ENCODE measurements at places on chromosomes 1 and 21.

DNA sequence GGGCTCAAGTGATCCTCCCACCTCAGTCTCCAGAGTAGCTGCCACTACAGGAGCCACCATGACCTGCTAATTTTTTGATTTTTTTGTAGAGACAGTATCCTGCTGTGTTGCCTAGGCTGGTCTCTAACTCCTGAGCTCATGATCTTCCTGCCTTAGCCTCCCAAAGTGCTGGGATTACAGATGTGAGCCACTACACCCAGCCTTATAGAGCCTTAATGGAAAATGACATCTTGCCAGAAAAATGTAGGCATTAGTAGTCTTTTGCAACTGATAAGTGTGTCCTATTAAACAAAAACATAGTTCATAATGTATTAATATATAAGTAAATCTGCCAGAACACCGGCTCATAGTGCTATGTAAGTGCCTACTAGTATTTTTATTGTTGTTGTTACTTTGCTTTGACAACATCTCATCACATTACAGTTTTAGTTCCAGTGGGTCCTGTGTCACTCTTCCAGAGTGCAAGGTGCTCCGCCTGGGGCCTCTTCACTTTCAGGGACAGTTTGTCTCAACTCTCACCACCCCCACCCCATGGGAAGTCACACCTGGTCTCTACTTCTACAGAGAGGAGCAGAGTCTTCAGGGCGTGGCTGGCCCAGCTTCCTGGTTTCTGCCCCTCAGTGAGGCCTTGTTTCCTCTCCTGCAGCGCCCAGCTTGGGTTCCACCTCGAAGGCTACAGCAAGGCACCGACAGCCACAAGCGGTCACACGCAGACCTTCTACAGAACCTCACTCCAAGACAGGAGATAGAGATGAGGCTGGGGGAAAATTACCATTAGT lies 30.1 kb downstream of the RHOU start:
- no peak for DNase-seq

GRCh38 chr1:58939666-58940370 lies 156.0 kb upstream of the JUN start:
- DNase-seq, result no peak

DNA sequence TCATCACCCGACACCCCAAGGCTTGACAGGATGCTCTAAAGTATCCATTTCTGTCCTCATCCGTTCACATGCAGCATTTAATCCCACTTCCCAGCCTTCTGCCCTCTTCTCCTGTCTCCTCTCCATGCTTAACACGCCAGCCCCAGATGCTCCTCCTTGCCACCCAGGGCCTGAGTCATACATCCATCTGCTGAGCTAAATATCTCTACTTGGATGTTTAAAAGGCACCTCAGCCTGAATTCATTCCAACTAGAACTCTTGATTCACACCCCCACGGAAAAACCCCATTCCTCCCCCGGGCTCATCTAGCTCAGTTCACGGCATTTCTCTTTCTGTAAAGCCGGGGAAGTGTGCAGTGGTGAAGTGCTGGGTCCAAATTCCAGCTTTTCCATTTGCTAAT lies 27.7 kb downstream of the TEX35 start:
- DNase-seq, result peak; percentile 67

DNA sequence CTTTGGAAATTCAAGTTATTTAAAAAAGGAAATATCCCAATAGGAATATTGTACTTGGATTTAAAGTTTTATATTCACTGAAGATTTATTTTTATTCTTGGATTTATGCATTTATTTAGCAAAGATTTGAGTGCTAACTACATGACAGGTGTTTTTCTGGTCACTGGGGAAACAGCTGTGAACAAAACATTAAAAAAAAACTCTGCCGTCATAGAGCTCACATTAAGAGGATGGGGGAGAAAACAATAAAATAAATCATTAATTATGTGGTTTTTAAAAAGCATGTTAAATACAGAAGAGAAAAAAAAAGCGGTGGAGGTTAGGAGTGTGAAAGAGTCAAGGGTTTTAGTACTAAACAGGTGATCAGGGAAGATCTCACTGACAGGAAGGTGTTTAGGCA lies 149.9 kb downstream of the GALNT2 start:
- DNase-seq, result no peak

- peak; percentile 92 for DNase-seq
Observed at GRCh38 chr1:9066945-9067807, 2.3 kb downstream of the SLC2A5 start.

- DNase-seq, result no peak
Observed at GRCh38 chr1:182890927-182891610, 51.9 kb downstream of the DHX9 start.
